Stimulated activated CD4-positive, alpha-beta T cell treated with anti-CD3 and anti-CD28 coated beads, Interleukin-12 subunit alpha, Interleukin-12 subunit beta, amount 100 ng/mL, for 4 hours (primary cell): ENCODE measurements at places on chromosomes 2 and 18.

DNA sequence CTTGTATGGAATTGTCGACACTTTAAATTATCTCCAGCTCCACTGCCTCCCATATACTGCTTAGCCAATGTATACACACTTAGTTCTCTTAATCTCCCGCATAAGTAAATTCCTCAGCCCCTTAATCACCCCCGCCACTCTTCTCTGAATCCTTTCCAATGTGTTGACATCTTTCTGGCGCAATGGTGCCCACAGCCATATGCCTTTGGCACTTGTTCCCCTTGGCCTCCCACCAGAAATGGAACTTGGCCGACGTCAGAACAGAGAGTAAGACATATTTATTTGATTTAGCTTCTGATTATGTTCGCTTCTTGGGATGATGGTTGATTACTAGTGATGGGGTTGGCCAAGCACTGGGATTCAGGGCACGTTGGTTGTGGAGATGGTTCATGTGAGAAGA is 1089.3 kb upstream of the CELF4 start:
- DNase-seq, result no peak

GRCh38 chr2:232860593-232861241 is 9.3 kb upstream of the SNORC start:
- no peak for DNase-seq

- no peak for DNase-seq
Observed at GRCh38 chr2:218270721-218271486, 585 bp downstream of the PNKD start.

GRCh38 chr2:113276761-113277425 is 1.8 kb downstream of the PAX8 start:
- no peak for DNase-seq

DNA sequence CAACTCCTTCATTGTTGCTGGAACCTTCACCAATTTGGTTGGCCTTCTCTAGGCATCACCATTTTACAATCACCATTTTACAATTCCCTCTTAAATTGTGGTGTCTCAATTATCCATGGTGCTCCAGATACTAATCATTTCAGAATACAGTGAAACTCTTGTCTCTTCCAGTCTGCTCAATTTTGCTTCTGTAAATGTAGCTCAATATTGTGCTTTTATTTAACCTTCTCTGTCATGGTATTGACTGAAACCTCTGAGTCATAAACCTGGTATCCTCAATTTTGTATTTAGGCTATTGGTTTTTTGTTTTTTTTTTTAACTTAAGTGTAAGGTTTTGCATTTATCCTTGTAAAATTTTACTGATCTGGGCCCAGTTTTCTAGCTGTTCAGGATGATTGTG is 16.1 kb downstream of the STRADB start:
- no peak for DNase-seq

DNA sequence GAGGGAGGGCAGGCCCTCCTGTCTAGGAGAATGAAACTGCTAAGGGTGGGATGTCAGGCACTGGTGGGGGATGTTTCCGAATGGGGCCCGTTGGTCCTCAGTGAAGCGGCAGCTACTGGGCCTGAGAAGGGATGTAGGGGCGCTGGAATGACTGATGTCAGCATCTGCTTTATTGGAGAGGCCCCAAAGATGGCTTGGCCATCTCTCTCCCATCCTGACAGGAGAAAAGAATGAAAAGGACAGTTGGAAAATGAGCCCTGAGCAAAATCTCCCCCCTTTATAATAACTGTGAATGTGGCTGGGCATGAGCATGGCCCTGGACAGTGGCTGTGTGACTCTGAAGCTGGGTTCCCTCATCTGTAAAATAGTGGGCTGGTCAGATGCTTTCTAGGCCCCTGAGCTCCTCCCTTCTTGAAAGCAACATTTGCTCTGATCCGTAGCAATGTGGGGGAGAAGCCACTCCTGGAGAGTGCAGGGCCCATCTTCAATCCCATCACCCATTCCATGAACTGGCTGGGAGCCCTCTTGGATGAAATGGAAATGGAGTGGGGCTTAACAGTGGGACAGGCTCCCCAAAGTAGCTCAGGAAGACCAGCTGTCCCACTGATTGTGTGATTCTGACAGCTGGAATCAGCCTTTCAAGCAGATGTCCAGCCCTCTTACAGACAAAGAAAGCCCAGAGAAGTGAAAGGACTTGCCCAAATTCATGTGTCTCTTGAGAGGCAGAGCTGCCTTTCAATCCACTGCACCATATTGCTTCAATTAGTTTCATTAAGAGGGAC is 232.7 kb upstream of the SMAD2 start:
- no peak for DNase-seq

DNA sequence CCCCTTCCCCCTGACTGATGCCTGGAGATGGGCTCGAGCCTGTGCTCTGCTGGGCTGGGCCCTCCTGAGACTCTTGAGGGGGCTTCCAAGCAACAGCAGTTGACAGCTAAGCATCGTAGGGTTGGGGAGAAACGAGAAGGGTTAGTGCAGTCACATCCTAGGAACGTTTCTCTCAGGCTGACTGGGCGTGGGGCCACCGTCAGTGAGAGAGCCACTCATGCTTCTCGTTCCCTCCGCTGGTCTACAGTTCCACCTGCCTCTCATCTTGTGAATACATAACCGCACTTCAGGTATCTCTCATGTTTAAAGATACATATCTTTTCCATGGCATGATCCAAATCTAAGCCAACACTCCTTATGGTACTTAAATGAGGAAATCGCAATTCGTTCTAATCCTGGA is 66.4 kb downstream of the TRAPPC12 start:
- DNase-seq, result no peak

DNA sequence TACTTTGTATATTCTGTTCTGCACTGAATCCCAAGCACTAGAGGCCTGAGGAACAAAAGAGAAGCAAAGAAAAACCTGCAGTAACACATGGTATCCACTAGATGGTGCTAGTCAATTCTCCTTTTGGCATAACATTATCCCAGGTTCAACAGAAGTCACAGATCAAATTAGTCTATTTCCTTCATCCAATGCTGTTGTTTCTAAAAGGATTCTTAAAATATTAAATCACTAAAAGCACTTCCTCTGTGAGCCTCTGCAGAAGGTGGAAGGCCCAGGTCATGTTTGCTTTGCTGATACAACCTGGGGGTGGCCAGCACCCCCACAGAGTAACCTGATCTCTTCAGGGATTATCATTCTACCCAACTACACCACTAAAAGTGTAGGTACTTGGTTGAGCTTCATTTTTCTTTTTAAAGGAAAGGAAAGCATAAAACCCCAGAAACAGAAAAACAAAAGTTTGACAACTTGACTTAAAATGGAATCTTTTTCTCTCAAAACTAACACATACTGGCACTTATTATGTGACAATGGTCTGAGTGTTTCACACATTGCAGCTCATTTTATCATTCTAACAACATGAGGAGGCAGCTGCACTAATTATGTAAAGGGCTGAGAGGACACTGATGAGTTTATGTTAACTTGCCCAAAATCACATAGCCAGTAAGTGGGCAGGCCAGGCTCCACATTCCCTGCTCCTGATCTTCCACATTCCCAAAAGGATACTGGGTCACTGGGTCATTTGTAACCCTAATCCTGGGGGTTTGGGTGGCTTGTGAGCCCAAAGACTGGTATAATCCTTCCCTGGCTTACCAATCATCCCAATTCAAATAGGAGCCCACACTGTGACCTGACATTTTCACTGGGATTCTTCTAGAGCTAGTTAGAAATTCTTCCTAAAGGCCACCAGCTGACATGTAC is 66.8 kb upstream of the DNER start:
- no peak for DNase-seq

DNA sequence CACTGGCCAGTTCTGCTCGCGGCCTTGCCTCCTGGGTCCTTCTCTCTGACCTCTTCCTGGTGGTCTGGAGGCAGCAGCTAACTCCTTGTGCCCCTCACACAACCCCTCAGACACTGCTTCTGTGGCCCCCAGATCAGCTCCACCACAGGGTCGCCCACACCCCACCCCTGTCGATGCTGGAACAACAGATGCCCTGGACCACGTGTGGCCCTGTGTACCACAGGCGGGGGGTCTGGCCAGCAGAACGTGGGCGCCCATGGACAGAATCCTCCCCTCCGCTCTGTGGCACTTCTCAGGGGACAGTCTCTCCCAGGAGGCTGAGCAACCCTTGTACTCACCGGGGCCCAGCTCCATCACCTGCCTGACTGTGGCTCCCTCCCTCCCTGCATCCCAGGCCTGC is 245.6 kb downstream of the NDUFA10 start:
- no peak for DNase-seq

- no peak for DNase-seq
Observed at GRCh38 chr18:46013484-46014189, 46.5 kb upstream of the EPG5 start.

- DNase-seq, result no peak
Observed at GRCh38 chr2:121529439-121530211, 1.1 kb upstream of the RNU4ATAC start.

- no peak for DNase-seq
Observed at GRCh38 chr2:109436610-109437225, 177.0 kb downstream of the SEPTIN10 start.
